ENCODE measurements at places on chromosomes 5 and 9. TPM values are rescaled to one million over a fixed set of nuclear protein-coding genes. Genes with fewer than 3 reads are reported as not detected.

- no peak for DNase-seq
Measured at GRCh38 chr5:157550663-157551062, 24.9 kb downstream of the ADAM19 start.

- DNase-seq = no peak
Measured at GRCh38 chr9:13755551-13755950, 476.1 kb upstream of the MPDZ start.

- DNase-seq = no peak
Measured at GRCh38 chr9:83041771-83042170, 21.2 kb downstream of the RASEF start.

DNA sequence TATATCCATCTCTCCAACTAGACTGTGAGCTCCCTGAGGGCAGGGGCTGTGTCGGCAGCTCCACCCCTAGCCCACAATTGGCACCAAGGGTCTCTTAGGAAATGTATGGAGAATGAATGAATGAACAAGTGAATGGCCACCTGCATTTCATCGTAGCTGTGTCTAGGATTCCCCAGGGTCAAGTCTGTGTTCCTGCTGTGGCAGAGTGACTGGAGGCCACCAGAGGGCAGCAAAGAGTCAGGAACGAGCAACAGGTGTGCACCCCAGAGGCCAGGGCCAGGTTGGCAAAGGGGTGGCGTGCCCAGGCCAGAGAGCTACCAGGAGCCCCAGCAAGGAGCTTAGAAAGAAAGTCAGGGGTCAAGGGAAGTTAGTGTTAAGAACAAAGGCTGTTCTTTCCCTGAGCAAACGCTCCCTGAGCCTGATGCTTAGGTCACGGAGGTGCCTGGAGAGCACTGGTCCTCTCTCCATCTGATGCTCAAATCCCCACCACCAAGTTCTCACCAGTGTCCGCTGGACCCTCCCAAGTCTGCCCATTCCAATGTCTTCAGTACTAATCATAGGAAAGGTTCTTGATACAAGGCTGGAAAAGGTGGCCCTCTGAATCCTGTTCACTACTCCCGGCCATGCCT lies 160.7 kb downstream of the PAX5 start:
- DNase-seq = no peak

GRCh38 chr9:35470894-35471293 lies 19.0 kb upstream of the RUSC2 start:
- DNase-seq = no peak

GRCh38 chr5:151427258-151427657 lies 20.1 kb upstream of the SLC36A1 start:
- no peak for DNase-seq

DNA sequence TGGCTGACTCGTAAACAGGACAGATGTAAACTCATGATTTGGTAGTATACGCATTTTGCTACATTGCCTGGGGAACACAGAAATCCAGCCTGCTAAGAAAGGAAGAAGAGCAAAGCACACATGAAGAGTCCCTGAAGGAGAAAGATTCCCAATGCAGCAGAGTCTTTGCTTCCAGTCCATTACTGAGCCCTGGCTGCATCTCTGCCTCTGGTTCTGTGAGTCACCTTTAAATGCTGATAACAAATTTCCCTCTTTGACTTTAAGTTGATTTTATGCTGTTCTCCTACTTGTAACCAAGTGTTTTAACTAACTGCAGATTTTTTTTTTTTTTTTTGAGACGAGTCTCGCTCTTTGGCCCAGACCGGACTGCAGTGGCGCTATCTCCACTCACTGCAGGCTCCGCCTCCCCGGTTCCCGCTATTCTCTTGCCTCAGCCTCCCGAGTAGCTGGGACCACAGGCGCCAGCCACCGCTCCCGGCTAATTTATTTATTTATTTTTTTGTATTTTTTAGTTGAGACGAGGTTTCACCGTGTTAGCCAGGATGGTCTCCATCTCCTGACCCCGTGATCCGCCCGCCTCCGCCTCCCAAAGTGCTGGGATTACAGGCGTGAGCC lies 8.5 kb upstream of the PRXL2C start:
- no peak for DNase-seq

- no peak for DNase-seq
Measured at GRCh38 chr5:52963636-52964035, 25.5 kb upstream of the ITGA2 start.

- no peak for DNase-seq
Measured at GRCh38 chr5:33074548-33074947, 363.4 kb downstream of the NPR3 start.

DNA sequence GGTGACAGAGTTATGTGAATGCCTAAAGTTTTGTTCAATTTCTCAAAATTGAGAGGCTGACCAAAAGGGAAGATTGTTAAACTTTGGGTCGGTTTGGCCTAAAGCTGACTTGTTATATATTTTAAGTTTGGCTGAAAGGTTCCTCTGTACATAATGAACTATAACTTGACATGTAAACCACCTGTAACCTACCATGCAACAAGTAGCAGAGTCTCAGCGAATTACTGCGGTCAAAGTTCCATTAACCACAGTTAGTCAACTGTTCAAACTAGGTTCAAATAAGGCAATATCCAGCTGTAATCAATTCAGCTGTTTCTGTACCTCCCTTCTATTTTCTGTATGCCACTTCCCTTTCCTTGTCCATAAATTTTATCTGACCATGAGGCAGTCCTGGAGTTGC lies 325.1 kb upstream of the NMUR2 start:
- DNase-seq = no peak

DNA sequence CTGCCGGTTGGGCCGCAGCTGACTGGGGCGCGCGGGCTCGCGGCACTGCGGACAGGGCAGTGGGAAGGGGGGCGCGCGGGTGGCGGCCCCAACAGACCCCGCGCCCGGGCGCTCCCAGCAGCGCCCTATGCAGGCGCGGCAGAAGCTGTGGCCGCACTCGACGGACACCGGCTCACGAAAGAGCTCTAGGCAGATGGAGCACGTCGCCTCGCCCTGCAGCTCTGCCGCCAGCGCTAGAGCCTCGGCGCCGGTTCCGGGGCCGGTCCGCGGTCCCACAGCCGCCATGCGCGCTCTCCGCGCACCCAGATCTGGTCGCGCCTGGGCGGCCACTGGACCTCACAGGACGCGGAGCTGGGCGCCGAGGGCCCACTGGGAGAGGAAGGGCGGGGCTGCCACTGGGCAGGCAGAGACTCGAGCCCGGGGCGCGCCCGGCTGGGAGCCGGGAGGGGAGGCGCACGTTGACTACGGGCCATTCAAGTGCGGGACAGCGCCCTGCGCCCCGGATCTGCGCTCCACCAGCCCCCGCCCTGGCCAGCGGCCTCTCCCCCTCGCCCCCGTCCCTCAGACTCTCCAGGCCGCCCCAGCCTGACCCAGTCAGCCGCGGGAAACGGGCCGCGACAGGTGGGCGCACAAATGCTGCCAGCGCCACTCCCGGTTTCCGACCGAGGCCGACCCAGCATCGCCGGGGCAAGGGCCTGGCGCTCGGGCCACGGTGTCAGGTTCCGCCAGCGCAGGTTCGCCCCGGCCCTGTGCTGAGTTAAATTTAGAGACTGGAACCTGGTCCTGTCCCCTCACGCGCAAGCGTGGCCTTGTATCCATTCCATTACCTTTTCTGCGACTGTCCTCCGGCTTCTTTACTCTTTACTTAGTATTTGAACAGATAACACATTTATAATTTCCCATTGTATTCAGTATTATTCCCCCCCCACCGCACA lies at the start of gene TRIM7:
Gene TRIM7 (minus strand): TSS at position 371 of the 935 bp plus-strand sequence. CDS start 86 bp downstream, at position 285.
- peak; percentile 57 for DNase-seq

DNA sequence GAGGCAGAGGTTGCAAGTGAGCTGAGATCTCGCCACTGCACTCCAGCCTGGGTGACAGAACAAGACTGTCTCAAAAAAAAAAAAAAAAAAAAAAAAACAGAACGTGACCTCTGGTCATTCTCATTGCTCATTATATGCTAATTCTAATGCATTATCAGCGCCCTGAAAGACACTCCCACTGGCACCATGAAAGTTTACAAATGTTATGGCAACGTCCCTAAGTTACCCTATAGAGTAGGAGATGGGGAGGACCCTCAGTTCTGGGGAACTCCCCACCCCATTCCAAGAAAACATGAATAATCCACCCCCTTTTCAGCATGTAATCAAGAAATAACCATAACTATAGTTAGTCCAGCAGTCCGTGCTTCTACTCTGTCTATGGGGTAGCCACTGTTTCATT lies 48.9 kb upstream of the DENND4C start:
- DNase-seq = no peak

DNA sequence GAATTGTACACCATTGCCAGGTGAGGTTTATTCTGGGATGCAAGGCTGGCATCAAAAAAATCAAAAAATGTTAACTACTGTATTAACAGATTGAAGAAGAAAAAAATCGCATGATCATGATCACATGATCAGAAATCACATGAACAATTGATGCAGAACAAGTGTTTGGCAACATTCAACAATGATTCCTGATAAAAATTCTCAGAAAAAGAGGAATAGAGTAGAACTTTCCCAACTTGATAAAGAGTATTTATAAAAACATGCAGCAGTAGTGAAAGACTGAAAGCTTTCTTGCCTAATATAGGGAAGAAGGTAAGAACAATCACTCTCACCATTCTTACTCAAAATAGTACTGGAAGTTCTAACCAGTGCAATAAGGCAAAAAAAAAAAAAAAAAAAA lies 16.4 kb downstream of the SLCO4C1 start:
- no peak for DNase-seq

SAP30L gene
- total RNA-seq = 32.3 TPM

IFNA13 gene
- total RNA-seq = not detected

TLX3 gene
- total RNA-seq = not detected

MTMR12 gene
- total RNA-seq = 27.2 TPM

GPR151 gene
- total RNA-seq = not detected

CAMK4 gene
- 0.48 TPM for total RNA-seq

TAF1L gene
- not detected for total RNA-seq

NR5A1 gene
- not detected for total RNA-seq

FAM81B gene
- total RNA-seq = not detected

CCDC183 gene
- total RNA-seq = 1.6 TPM
